Spleen (tissue), 13 donors: ENCODE measurements at places on chromosomes 4 and X. TPM values are rescaled to one million over a fixed set of nuclear protein-coding genes. Genes with fewer than 3 reads are reported as not detected.

DNA sequence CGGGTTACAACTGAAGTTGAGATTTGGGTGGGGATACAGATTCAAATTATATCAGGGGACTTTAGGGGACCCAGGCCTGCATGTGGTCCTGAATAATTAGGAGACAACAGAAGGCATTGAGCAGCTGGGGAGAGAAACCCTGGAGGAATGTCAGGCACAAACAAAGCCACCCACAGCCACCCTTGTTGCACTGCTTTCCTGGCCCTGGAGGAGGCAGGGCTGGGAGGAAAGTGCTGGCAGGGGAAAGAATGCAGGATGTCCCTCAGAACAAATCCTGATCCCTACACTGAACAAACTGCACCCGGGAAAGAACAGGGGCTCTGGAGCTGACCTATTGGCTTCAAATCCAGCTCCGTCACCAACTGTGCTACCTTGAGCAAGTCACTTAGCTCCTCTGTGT lies 214.1 kb upstream of the ATP6AP2 start:
- DNase-seq, result no peak

DNA sequence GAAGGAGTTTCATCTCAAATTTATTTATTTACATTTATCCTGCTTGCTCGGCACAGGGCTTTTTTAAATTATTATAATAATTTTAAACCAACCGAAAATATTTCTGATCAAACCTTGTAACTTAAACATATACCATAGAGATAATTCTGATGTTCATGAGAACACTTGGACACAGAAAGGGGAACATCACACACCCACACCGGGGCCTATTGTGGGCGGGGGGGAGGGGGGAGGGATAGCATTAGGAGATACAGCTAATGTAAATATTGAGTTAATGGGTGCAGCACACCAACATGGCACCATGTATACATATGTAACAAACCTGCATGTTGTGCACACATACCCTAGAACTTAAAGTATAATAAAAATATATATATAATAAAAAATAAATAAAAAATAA lies 2.9 kb downstream of the ANXA5 start:
- DNase-seq, result no peak

GRCh38 chr4:41514766-41515481 lies 23.0 kb upstream of the LIMCH1 start:
- DNase-seq, result peak; percentile 71

DNA sequence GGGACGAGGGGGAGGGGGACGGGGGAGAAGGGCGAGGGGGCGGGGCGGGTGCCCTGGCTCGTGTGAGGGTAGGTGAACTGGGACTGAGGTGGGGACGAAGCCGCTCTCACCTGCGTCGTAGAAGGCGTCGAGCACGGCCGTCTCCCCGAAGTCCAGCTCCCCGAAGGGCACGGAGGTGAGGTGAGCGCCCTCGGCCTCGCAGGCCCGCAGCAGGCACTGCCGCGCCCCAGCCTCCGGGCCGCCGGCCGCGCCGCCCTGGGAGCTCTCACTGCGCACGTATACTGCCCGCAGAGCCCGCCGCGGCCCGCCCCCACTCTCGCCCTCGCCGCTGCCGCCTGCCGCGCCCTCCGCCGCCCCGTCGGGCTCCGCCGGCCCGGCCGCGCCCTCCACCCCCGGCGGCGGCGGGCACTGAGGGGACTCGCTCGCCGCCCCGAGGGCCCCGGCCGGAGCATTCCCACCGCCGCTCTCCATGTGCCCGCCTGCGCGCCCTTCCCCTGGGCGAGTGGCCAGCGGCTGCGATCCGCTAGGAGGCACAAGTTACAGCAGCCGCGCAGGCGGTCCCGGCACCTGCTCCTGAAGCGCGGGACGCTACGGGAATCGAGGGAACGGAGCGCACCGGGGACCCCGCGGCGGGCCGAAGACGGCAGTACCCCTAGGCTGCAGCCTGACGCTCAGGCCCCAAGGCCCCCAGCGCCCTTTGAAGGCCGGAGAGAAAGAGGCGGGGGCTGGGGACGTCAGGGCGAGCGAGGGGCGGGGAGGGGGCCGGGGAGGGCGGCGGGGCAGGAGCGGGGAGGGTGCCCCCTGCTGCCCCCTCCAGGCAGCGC lies at the start of gene MAP3K15:
TSS of gene MAP3K15 (minus strand) at position 718 of the 824 bp plus-strand sequence. CDS start at position 471, 247 bp downstream.
- DNase-seq, result peak; percentile 80

GRCh38 chrX:13649838-13650237 lies 3.1 kb upstream of the TCEANC start:
- DNase-seq, result no peak

DNA sequence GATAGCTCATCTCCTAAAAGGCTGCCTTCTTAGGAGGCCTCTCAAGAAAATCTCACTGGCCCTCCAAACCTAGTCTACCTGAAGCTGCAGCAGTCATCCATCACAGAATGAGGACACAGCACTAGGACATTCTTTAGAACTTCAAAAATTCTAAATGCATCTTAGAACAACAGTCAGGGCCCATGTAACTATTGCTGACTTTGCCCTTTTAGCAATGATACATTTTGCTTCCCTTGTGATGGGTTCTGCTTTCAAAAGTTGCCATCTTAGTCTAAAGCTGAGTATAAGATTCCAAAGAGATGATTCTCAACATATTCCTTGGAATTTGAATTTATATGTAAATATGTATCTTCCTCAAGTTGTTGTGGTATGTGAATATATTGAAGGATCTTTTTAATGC lies 793.0 kb downstream of the RAB28 start:
- DNase-seq, result no peak

GRCh38 chr4:189117426-189117825 lies 823.2 kb upstream of the FRG1 start:
- no peak for DNase-seq

- no peak for DNase-seq
These were observed 119.1 kb downstream of the TSPAN5 start for GRCh38 chr4:98539299-98539698.

- no peak for DNase-seq
These were observed 123.6 kb downstream of the PDHA2 start for GRCh38 chr4:95963456-95963855.

DNA sequence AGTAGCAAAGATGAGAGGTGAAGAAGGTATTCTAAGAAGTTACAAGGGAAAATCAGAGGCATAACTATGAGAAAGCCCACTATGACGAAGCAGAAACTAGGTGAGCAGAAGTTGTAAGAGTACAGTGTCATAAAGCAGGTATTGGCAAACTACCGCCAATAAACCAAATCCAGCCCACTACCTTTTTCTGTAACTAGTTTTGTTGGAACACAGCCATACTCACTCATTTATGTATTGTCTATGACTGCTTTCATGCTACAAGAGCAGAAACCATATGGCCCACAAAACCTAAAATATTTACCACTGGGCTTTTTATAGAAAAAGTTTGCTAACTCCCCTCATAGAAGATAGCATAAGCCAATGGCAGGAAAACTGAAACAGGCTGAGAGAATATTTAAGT lies 31.8 kb upstream of the ZCCHC13 start:
- no peak for DNase-seq

DNA sequence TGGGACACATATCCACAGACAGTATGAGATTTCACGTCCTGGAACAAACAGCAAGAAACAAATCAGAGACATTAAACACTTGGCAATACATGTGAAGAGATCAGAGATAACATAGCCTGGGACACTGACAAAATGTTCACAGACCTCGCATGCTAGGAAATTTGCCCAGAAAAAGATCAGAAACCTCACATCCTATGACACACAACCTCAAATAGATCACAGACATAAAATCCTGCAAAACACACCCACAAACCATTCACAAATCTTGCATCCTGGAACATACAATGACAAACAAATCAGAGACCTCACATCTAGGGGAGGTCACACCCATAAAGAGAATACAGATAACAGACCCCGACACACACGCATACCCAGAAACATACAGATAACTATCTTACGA lies 18.0 kb downstream of the SUV39H1 start:
- no peak for DNase-seq

- peak; percentile 13 for DNase-seq
These were observed 49.2 kb downstream of the CRLF2 start for GRCh38 chrX:1163231-1163630.

DNA sequence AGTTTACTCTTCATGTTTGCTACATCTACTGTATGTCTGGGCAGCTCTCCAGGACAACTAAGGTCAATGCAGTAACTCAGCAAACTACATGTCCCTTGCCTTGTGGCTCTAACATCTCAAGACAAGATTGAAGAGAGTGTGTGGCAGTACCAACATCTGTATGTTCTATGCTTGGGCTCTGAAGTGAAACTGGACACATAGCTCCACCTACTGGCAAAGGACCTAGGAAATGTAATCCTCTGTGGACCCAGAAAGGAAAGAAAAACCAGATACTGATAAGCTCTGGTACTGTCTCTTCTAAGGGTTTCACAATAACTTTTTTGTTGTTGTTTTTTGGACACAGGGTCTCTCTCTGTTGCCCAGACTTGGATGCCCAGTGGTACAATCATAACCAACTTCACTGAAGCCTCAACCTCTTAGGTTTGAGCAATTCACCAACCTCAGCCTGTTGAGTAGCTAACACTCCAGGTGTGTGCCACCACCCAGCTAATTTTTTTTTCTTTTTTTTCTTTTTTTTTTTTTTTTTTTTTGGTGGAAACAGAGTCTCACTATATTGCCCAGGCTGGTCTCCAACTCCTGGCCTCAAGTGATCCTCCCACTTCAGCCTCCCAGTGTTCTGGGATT lies 64.1 kb downstream of the QDPR start:
- no peak for DNase-seq

DNA sequence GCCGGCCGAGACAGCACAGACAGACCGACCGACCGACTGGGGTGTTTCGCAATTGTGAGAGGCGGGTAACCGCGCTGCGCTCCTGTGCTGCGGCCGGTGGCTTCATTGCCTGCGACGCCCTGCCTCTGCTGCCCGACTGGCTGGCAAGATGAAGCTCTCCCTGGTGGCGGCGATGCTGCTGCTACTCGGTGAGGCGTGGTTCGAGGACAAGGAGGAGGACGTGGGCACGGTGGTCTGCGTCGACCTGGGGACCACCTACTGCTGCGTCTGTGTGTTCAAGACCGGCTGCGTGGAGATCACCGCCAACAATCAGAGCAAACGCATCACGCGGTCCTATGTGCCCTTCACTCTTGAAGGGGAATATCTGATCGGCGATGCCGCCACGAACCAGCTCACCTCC lies 565.7 kb upstream of the SMIM31 start:
- DNase-seq, result peak; percentile 56

DNA sequence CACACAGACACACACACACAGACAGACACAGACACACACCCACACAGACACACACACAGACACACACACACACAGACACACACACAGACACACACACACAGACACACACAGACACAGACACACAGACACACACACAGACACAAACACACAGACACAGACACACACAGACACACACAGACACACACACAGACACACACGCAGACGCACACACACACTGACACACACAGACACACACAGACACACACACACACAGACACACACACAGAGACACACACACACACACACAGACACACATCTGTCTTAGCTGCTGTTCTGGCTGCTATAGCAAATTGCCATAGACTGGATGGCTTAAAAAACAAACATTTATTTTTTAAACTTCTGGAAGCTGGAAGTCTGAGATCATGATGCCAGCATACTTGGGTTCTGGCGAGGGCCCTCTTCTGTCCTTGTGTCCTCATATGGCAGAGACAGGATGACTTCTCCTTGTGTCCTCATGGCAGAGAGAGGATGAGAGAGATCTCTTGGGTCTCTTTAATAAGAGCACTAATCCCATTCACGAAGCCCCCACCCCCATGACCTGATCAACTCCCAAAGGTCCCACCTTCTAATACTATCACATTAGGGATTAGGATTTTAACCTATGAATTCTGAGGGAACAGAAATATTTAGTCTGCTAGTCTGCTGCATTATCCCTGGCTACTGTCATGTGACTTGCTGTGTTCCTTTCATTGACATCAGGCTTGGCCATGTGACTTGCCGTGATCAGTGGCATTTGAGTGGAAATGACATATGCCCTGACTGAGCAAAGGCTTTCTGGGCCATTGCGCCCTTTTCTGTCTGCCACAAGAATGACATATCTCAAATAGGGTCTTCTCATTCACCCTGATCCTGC lies 32.7 kb upstream of the RASGEF1B start:
- no peak for DNase-seq

DNA sequence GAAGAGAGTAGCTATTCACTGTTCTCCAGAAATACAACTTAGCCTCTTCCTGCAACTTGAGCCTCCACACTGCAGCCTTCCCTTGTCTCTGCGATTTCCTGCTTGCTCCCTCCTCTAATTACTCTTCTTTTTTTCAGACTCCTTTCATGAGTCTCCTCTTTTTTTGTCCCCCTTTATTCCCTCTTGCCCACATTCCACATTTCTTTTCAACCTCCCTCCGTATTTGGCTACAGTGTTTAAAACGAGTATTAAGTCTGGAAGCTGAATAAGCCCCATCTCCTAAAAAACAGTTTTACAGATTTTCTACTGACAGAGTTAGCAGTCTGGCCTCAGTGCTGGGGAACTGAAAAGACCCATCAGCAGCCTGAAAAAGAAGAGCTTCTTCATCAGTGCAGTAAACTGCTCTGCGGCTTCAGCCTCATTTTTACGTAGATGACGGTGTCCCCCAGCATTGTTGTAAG lies 141.5 kb downstream of the TENM3 start:
- no peak for DNase-seq

- DNase-seq, result no peak
These were observed 30.2 kb upstream of the GNPDA2 start for GRCh38 chr4:44756559-44756958.

DNA sequence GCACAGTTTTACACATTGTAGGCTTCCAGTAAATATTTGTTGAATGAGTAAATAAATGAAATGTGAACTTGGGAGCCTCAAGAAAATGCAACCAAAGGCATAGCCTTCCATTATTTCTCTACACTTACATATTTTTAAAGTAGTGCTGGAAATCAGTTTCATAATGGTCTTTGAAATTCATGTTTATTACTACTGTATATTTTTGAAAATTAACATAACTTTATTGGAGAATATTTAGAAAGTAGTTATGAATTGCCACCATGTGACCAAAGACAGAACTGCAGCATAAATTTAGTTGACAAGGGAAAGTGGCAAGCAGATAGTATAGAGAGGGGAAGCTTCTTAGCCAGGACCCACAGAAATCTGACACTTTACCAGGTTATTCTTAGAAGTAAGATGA lies 6.4 kb downstream of the TCEAL8 start:
- no peak for DNase-seq

DNA sequence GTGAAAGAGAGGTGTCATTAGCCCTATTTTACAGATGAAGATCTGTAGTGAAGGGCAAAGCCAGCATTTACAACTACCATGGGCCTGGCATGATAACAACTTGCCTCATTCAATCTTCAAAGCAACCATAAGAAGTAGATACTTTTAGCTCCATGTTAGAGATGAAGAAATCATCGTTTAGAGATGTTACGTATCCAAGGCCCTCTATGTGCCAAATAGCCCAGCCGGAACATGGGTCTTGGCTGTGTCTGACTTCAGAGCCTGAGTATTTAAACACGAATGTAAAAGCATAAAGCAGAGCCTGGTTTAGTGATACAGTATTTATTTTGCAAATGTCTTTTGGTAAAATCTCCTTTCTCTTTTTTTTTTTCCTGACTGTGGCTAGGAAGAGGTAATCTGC lies 197.1 kb downstream of the RASL11B start:
- no peak for DNase-seq

- DNase-seq, result no peak
These were observed 4.0 kb downstream of the ARX start for GRCh38 chrX:25011589-25012432.

Gene POU4F2
- not detected for polyA plus RNA-seq

Gene TRAM1L1
- polyA plus RNA-seq, result 0.32 TPM

Gene DOK7
- polyA plus RNA-seq, result 13.5 TPM

Gene TRIML2
- polyA plus RNA-seq, result not detected

Gene GPRASP2
- 1.7 TPM for polyA plus RNA-seq

Gene UGT8
- polyA plus RNA-seq, result 2.2 TPM

Gene FGFR3
- 4.8 TPM for polyA plus RNA-seq

Gene GAGE12H
- polyA plus RNA-seq, result not detected

Gene ATP1B4
- not detected for polyA plus RNA-seq

Gene CXCL8
- 3.7 TPM for polyA plus RNA-seq

Gene ERCC6L
- polyA plus RNA-seq, result 0.35 TPM

Gene PCSK1N
- 0.10 TPM for polyA plus RNA-seq
